ENCODE measurements at places on chromosomes 13 and 19.
A peak's percentile ranks its signal among the peaks of the same experiment; 100 is the strongest.

DNA sequence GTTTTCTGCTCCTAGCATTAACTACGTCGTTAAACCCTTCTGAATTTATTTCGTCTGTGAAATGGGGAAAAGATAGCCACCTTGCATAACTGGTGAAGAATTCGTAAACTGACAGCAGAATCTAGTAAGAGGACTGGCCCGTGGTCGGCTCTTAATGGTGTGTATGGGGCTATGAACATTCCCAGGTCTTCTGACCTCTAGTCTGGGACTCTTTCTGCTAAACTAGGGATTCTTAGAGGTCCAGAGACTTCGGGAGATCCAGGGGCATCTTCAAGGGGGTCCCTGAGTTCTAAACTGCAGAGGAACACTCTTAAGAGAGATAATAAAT is 231.1 kb upstream of the SERP2 start:
- no peak for DNase-seq

DNA sequence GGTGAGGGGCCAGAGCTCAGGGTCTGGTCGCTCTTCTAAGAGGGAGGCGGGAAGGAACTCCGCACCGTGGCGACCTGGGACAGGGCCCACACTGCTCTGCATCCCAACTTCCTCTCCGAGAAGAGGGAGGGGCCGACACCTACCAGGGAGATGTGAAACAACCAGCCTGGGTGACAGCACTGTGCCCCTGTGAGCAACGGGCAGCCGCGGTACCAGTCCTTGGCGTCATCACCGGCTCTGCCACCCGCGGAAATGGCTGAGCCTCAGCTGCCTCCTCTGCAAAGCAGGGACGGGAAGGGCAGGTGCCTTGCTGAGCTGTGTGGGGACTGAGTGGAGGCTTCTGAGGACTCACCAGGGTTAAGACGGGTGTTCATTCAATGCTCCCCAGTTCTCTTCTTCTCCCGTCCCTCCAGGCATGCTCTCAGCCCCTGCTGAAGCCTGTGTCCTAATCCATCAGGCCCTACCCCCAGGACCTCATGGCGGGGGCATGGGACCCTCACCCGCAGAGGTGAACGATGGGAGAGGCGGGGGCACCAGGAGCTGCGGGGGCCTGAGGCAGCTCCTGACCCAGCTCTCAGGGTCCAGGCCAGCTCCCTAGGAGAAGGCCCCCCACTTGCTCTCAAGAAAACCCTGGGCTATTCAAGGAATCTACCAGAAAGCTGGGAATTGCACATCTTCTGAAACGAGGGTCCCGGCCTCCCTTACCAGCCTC is 9.3 kb downstream of the ZNF787 start:
- DNase-seq: no peak

GRCh38 chr19:56839652-56840450 is 675 bp downstream of the PEG3 start:
- peak; percentile 5 for DNase-seq

- no peak for DNase-seq
Observed at GRCh38 chr13:50942630-50943311, 33.2 kb downstream of the RNASEH2B start.

DNA sequence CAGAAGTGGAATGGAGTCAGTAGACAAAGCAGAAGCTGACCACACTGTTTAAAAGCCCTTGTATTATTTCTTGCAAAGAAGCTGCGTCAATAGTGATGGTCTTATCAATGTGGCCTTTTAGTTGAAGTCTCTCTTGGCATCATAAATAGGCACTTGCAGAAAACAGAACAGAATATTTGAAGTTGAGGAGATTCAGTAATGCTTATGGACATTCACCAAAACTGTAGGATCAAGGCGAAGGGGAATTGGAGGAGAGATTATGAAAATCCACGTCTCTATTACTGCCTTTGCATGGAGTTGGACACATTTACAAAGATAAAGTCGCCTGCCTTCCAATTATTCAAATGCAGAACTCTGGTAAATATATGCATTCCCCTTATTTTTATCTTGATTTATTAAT is 1482.8 kb downstream of the EFNB2 start:
- no peak for DNase-seq

DNA sequence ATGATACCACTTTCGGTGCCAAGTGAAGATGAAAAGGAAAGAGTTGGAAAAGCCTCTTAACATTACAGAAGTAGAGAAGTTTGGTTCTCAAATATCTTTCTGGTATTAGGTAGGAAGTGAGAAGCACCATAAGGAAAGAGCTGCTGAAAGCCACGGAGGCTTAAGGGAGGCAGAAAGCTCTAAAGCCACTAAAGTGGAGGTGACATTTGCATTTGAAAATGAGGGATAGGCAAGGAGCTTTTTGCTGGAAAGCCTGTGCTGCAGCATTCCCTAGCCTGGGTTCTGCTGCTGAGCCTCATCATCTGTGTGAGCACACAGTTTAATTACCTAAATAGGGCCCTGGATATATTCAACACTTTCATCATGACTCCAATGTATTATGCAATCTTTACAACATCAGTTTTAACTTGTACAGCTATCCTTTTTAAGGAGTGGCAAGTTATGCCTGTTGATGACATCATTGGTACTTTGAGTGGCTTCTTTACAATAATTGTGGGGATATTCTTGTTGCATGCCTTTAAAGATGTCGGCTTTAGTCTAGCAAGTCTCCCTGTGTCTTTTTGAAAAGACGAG is 315.4 kb downstream of the RBM26 start:
- no peak for DNase-seq

- DNase-seq: no peak
Observed at GRCh38 chr19:11257846-11258380, 4.4 kb downstream of the DOCK6 start.

DNA sequence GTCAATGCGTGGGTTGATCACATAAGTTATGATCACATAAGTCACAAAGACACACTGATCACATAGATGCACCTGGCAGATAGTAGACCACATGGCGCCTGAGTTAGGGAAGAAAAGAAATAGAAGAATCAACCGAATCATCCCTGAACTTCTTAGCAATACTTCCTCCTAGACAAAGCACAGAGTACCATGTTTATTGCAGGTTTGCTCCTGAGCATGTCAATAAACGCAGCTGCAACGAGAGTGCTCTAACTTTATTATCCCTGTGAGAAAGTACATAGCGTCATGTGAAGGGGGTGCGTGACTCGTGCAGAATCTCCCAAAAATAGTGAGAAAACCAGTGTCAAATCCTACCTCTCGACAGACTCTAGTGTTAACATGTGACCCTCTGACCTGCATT is 17.3 kb downstream of the NCR1 start:
- DNase-seq: no peak

- no peak for DNase-seq
Observed at GRCh38 chr13:31998131-31998530, 33.4 kb upstream of the FRY start.

- DNase-seq: no peak
Observed at GRCh38 chr19:33578697-33579096, 43.1 kb upstream of the CHST8 start.

- DNase-seq: no peak
Observed at GRCh38 chr19:5542665-5543064, 25.1 kb downstream of the TINCR start.

DNA sequence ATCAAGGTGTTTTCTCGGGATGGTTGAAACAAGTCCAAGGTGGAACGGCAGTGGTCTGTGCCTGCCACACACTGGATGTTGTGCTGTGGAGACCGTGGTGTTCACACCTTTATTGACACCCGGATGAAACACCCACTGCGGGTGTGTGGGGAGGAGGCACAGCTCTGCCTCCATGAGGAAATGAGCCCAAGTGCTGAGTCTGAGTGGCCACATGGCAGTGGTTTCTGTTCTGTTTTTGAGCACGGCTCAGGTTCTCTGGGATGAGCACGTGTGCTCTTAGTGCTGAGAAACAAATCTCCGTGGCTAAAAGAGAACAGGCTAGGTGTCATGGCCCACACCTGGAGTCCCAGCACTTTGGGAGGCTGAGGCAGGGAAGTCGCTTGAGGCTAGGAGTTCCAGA is 29.5 kb downstream of the UPF1 start:
- DNase-seq: no peak

GRCh38 chr13:48630773-48631172 is 23.0 kb upstream of the CYSLTR2 start:
- DNase-seq: no peak

GRCh38 chr13:68081061-68081460 is 850.9 kb upstream of the PCDH9 start:
- no peak for DNase-seq

DNA sequence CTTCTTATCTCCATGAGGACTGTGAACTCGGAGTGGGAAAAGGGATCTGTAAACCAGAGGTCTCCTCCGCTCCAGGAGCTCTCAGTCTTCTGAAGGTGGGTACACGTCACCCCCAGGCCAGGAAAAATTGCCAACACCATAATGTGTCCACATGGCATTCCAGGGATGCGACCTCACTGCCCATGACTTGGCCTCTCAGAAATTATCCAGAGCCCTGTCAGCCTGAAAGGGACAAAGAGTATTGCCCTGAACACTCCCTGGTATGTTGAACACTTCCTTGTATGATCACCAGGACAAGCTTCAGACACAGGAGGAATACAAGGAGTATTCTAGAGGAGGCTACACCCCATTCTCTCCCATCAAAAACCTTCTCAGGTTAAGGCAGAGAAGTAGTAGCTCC is 81.0 kb upstream of the SLC7A1 start:
- DNase-seq: peak; percentile 30

DNA sequence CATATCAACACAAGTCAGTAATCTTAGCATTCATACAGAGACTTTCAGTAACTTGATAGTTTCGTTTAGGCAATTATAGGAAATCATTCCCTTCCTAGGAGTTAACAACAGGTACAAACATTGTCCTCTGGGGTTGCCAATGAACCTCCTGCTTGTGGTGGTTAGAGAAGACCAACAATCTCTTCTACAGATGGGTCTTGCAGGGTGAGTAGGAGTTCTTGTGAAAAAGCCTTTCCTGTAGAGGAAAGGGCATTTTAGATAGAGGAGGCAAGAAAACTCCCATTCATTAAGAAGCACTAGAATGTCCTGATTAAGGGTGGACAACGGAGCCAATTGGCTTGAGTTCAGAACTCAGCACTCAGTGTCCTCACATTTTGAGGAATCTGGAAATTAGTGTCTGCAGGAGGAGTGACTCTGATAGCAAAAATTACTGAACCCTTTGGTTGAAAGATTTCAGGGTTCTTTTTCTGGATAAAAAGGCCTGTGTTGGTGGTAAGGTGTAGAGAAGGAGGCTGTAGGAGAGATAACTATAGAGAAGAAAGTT is 4.2 kb downstream of the WDFY2 start:
- no peak for DNase-seq

- DNase-seq: no peak
Observed at GRCh38 chr13:40897053-40897452, 107.6 kb downstream of the SLC25A15 start.

All from BJ (cell line).